ENCODE measurements at places on chromosomes 16 and 17.

- DNase-seq, result no peak
These were observed 24.8 kb downstream of the ITPRIPL2 start for GRCh38 chr16:19138601-19139000.

- DNase-seq, result no peak
These were observed 8.7 kb downstream of the PPP1R9B start for GRCh38 chr17:50141745-50142110.

DNA sequence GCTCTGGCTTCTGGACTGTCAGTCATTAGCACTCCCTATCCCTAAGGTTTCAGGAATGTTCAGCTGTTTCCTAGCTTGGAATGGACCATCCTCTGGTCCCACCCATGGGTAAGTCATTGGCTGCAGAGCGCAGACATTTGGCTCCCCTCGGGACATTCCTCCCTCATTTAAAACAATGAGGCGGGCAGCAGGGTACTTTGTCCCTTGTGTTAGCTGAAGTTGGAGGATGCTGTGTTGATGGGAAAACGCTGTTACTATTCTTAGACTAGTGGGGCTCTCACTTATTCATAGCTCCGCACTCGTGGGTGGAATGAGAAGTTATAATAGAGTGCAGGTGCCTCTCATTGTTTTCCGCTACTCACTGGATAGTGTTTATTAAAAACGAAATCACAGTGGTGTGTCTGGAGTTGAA lies 673.8 kb downstream of the WWOX start:
- DNase-seq, result no peak

DNA sequence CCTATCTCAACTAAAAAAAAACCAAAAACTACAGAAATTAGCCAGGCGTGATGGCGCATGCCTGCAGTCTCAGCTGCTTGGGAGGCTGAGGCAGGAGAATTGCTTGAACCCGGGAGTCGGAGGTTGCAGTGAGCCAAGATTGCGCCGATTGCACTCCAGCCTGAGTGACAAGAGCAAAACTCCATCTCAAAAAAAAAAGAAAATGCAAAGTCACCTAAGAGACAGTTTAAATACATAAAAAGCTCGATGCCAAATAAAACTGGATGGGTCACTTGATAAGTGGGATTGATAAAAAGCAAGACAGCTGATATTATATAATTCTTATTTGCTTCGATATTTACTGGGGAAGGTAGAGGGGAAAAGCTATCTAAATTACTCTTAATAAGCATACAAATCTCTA lies 15.8 kb upstream of the KANSL1 start:
- no peak for DNase-seq

GRCh38 chr16:46730801-46731690 lies 17.1 kb downstream of the MYLK3 start:
- no peak for DNase-seq

DNA sequence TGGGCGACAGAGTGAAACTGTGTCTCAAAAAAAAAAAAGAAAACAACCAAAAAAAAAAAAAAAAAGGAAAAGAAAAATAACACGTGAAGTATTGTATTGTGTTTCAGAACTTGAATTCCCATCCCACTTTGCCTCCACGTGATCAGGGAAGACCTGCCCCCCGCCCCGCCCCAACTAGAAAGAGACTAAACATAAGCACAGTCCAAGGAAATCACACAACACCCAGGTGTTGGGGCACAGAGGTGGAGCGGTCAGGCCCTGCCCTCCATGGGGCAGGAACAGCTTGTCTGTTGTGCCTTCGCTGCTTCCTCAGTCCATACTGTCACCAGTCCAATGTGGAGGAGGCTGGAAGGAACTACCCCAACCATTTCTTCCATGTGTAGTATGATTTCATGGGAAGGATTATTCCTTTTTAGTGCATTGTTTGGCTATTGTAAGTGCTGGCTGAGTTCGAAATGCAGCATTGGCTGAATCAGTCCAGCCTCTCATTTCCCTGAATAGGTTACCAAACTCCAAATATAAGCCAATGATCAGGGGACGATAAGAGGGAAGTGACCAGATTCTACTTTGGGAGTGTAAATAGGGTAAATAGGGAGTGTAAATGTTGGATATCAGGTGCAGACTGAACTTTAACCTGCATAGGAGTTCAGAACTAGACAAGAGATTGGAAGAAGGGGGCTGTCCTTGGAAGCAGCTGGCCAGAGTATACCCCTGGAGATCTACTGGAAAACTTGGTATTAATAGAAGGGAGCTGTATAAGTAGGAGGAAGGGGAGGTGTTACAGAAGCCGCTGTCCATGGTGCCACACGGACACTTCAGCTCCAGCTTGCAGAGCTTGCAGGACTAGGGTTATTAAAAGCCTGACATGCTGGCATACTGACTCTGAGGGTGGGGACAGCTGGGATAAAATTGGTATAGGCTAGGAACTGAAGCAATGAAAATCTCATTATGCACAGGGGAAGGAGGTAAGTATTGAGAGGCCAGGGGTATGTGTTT lies 50.7 kb downstream of the TANGO6 start:
- DNase-seq, result no peak

DNA sequence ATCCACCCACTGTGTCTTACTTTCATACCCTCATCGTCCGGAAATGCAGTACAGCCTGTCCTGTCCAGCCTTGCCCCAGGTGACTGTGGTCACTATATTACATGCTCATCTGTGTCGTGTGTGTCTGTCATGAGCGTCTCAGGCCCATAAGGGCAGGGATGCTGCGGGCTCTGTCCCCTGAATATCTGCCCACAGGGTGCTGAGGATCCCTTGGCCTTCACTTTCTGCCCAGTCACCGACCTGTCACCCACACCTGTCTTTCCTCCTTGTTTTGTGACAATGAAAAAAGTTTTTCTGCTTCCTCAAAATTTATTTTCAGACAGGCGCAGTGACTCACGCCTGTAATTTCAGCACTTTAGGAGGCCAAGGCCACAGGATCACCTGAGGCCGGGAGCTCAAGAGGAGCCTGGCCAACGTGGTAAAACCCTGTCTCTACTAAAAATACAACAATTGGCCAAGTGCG lies 1.4 kb upstream of the CTRB1 start:
- DNase-seq, result no peak

DNA sequence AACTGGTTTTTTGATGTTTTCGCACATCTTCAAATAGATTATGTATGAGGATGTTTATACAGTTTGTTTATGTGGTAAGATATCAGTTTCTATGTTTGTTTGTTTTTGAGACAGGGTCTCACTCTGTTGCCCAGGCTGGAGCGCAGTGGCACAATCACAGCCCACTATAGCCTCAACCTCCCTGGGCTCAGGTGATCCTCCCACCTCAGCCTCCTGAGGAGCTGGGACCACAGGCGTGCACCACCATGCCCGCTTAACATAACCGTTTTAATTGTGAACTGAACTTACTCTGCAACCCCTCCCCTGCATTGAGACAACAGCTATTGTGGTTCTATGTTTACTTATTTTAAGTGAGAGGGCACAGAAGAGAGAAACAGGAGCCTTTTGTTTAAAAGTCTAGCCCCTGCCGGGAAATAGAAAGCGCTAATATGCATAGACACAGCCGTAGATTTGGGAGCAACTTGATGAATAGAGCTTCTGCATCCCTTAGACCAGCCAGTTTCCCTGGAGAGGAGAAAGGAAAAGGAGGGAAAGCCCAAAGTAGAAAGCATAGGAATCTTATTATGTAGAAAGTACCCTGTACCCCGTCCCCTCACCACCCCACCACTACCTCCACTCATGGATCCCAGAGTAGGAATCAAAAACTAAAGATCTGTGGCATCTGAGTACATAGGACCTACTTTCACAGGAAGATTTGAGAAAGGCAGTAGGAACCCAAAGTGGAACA lies 19.6 kb upstream of the APPBP2 start:
- DNase-seq, result no peak

GRCh38 chr17:57806167-57806830 lies 43.5 kb downstream of the MRPS23 start:
- DNase-seq, result no peak

DNA sequence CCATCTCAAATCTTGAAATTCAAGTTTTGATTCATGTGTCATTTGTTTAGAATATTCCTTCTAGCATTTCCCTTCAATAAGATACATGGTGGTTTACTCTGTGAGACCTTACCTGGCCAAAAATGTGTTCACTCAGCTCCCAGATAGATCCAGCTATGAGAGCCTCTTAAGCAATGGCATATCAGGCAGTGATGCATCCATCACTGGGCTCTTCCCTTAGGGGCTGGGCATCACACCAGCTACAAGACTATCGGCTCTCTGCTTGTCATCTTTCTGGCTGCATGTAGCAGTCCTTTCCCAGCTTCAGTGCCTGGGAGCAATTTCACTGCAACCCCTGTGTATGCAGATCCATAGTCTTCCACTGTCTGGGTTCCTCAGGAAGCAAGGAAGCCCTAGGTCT lies 40.6 kb downstream of the GOSR1 start:
- no peak for DNase-seq

DNA sequence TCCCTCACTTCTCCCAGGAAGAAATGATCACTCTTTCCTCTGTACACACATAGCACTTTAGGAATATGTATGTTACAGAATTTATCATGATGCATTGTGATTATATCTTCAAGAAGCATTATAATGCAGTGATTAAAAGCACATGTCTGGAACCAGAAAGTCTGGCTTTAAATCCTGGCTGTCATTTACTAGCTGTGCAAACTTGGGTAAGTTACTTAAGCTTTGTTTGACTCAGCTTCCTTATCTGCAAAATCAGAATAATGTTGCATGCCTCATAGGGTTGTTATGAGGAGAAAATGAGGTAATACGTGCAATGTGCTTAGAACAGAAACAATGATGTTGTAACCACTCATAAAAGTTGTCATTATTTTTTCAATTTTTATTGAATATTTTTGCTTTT lies 156.3 kb upstream of the ZKSCAN2 start:
- DNase-seq, result no peak

GRCh38 chr16:58343562-58343961 lies 48.7 kb upstream of the GINS3 start:
- no peak for DNase-seq

DNA sequence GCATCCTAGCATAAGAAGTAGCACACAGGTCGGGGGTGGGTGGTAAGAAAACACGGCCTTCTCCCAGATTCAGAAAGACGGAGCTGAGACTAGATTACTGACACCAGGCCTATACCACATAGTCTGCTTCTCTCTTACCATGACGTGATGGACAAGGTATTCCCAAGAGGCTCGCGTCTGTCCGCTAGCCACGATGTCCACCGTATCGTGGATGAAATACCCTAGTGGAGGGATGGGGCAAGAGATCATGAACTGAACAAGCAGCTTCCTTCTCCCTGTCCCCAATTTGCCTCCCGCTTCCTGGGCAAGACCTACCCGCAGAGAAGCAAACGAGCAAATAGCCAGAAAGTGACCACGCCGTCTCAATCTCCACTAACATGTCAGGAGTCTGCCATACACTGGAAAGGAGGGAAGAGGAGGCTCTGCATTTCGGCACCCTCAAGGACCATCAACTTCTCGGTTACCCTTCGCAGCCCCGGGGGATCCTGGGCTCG lies 820 bp downstream of the TLCD1 start:
- DNase-seq, result peak; percentile 23

- no peak for DNase-seq
These were observed 89.9 kb upstream of the ELAC2 start for GRCh38 chr17:13107676-13108235.

DNA sequence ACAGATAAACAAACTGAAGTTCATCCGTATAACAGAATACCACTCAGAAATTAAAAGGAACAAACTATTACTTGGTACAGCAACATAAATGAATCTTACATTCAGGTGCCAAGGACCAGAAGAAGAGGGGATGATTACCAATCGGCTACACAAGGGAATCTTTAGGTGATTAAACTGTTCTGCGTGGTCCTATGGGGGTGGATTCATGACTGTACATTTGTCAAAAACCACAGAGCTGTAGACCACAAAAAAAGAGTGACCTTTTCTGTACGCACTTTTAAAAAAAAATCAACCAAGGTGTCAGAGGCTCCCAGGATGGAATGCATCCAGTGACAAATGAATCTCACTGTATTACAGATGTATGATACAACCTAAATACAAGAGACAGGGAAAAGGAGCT lies 110.8 kb downstream of the CDYL2 start:
- no peak for DNase-seq

- no peak for DNase-seq
These were observed 2.9 kb upstream of the RAB40C start for GRCh38 chr16:586645-587590.

DNA sequence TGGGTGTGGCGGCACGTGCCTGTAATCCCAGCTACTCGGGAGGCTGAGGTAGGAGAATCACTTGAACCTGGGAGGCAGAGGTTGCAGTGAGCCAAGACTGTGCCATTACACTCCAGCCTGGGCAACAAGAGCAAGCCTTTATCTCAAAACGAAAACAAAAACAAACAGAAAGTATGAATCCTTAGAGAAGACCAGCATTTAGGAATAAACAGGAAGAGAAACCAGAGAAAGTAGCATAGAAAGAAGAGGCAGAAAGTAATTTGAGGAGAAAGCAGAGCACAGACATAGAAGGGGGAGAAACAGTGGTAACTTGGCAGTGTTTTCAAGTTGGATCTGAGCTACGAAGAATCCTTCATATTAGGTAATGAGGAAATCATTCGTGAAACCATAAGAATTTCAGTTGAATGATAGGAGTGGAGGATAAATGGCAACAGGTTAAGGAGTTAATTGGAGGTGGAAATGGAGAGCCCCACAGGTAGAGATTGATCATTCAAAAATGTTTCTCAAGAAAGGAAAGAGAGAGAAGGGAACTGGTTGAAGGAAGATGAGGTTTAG lies 9.7 kb upstream of the CCL2 start:
- DNase-seq, result no peak

GRCh38 chr16:88783391-88784073 lies 1.5 kb downstream of the PIEZO1 start:
- DNase-seq, result no peak

- DNase-seq, result no peak
These were observed 222.5 kb downstream of the FOXL1 start for GRCh38 chr16:86800894-86801293.

DNA sequence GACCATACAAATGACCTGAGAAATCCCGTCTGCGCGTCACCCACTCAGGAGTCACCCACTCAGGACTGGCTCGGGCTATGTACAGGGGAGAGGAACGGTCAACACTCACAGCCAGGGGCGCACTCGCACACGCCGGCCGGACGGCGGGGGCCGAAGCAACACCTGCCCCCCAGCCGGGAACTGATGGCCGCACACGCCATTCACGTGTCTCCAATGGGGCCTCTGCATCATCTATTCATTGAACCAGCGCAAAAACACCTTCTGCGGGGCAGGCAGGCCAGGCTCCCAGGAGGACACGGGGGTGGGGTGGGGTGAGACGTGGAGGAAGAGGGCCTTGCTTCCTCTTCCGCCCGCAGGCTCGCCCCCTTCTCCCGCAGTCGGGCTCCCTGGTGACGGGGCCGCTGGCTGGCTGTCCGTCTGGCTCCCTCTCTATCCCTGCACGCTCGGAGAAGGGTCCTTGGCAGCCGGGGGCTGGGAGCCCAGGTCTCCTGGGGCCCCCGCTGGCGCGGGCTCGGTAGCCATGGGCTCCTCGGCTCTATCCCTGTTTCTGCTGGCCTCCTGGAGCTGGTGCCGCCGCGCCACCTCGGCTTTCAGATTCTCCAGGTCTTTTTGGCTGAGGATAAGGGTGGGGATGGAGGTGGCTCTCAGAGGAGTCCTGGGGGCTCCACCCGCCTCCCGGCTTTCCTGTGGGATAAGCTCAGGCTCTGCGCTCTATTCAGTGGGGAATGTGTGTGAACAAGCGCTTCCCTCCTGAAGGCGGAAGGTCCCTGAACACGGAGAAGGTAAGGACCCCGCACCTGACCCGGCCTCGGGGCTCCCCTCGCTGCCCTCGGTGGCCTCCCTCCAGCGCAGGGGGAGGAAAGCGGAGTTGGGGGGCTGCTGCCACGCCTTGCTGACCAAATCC lies 21.1 kb downstream of the CLUH start:
- no peak for DNase-seq

All from stimulated activated CD4-positive, alpha-beta T cell treated with anti-CD3 and anti-CD28 coated beads, Interleukin-4, amount 100 ng/mL, for 1 hour (primary cell).